ENCODE measurements at places on chromosomes 2 and 18.

- no peak for DNase-seq
Measured at GRCh38 chr2:39120521-39120770, 405 bp downstream of the SOS1 start.

GRCh38 chr2:60659026-60659425, 97.0 kb upstream of the PAPOLG start:
- no peak for DNase-seq

DNA sequence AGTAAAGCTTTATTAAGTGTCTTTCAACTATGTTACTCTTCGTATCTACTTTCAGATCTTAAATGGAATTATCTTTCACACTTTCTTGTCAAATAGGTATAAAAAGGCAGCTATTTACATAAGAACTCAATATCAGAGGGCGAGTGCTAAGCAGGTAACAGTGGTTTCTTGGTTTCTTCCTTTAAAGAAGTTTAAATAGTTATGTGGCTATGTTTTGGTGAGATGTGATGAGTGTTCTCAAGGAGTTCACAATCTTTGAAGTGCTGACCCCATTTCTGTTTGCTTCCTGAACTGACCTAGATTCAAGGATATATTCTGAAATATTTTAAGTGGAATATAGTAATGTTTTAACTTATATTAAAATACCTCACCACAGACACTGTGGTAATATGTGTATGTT, 161.9 kb downstream of the DPP4 start:
- no peak for DNase-seq

GRCh38 chr2:110731064-110731463, 1.3 kb upstream of the ACOXL start:
- no peak for DNase-seq

DNA sequence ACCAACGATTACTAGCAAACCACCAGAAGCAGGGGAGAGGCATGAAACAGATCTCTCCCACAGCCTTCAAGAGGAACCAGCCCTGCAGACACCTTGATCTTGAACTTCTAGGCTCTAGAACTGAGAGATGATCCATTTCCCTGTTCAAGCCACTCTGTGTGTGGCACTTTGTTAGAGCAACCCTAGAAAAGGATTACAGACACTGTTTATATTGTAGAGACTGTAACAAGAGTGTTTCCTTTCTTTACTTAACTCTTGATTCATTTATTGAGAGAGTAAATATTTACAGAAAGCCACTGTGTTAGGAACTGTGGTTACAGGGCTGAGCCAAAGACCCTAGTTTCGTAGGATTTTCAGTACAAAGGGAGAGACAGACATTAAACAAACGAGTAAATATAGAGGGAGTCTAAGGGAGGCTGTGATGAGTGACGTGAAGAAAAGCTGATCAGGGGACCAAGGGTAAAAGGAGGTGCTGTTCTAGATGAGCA, 10.9 kb downstream of the CCDC68 start:
- DNase-seq, result no peak

DNA sequence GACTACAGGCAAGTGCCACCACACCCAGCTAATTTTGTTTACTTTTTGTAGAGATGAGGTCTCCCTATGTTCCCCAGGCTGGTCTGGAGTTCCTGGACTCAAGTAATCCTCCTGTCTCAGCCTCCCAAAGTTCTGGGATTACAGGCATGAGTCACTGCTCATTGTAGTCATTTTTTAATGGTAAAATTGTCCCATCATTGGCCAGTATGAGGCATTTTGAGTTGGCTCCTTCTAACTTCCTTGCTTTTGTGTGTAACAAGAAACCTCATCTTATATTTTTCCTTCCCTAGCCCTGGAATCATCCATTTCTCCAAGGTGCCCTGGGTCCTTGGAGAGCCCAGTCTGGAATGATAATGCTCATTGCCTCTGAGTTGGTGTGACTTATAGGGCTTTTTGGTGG, 148.5 kb downstream of the INHBB start:
- DNase-seq, result no peak

DNA sequence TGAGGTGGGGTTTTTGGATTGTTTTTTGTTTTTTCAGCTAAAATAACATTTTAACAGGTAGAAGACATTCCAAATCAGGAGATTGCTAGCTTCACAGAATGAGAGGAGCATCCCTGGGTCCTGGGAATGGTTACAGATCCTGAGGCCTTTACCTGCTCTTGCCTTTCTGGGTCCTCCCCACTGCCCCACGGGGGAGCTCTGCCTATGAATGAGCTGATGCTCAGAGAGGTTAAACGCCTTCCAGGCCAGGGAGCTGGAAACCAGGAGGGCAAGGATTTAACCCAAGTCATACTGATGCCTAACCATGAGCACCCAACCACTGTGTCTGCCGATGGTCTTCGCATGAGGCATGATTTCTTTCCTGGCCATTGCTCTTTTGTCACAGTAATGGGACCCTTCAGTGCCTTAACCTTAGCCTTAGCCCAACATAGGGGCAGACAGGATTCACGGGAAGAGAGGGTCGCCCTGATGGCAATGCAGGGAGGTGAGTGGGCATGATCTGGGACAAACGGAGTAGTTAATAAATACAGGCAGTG, 16.1 kb downstream of the MOCOS start:
- DNase-seq, result no peak

- DNase-seq, result no peak
Measured at GRCh38 chr18:26867471-26867870, 2.0 kb upstream of the AQP4 start.

DNA sequence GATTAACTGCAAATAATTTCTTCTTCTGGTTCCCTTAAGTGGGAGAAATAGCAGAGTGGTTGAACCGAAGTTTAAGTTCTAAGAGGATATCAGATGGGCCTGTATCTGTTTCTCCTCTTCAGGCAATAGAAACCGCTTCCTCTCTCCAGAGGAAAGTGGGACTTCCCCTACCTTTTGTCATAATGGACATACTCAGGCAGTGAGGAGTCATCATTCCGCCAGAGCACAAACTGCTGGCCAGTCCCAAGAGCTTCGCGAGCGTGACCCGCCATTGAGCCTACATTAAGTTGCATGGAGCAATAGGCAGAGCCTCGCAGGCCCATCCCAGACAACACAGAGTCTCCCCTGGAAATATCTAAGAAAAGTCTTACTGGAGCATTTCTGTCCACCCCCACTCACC, 158.9 kb downstream of the LDLRAD4 start:
- DNase-seq, result peak; percentile 85

GRCh38 chr2:10256515-10257031, 46.1 kb upstream of the HPCAL1 start:
- DNase-seq, result no peak

DNA sequence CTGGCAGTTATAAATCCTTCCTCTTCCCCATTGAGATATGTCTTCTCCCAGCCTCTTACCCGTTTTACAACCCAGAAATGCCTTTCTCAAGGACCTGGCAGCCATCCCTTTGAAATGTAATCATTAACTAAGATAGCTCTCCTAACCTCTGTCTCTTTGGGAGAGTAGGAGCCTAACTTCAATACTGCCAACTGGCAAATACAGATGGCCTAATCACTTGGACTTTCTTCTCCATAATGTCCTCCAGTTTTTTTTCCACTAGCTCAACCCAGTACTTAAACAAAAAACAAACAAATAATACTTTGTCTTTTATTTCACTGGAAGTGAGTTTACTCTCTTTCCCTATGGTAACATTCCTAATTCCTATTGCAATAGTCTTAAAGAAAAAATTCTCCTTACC, 1391.1 kb downstream of the SUCLG1 start:
- DNase-seq, result no peak

- DNase-seq, result no peak
Measured at GRCh38 chr2:68569604-68570003, 73.8 kb upstream of the PROKR1 start.

- DNase-seq, result no peak
Measured at GRCh38 chr2:5986801-5987787, 294.9 kb downstream of the SOX11 start.

DNA sequence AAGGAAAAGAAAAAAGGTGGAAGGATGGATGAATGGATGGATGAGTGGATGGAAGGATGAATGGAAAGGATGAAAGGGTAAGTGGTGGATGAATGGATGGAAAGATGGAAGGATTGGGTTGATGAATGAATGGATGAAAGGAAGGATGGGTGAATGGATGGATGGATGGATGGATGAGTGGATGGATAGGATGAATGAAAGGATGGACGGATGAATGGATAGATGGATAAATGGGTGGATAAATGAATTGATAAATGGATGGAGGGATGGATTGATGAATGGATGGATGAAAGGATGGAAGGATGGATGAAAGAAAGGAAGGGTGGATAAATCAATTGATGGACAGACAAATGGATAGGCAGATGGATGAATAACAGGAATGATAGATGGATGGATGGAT, 48.2 kb upstream of the OTOF start:
- no peak for DNase-seq

DNA sequence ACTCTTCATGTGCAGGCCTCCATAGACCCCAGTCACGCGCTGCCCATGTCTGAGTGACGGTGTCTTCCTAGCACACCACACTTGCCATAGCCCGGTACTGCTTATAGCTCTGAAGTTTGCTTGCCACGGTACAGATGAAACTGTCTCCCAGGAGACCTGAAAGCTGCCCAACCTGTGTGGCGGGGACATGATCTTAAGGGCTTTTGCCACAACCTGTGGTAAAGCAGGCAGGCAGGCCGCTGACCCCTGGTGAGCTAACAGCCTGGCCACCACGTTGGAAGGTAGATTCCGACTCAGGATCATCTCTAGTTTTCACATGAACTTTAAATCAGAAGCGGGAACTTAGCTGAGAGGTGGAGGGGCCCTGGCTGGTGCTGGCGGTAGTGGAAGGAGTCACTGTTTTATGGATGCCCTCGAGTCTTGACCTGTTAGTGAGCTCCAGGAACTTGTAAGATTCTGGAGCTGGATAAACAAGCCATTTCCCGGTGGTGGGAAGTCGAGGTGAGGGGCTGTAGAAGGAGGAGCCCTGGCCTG, 153.3 kb downstream of the ZNF236 start:
- no peak for DNase-seq

DNA sequence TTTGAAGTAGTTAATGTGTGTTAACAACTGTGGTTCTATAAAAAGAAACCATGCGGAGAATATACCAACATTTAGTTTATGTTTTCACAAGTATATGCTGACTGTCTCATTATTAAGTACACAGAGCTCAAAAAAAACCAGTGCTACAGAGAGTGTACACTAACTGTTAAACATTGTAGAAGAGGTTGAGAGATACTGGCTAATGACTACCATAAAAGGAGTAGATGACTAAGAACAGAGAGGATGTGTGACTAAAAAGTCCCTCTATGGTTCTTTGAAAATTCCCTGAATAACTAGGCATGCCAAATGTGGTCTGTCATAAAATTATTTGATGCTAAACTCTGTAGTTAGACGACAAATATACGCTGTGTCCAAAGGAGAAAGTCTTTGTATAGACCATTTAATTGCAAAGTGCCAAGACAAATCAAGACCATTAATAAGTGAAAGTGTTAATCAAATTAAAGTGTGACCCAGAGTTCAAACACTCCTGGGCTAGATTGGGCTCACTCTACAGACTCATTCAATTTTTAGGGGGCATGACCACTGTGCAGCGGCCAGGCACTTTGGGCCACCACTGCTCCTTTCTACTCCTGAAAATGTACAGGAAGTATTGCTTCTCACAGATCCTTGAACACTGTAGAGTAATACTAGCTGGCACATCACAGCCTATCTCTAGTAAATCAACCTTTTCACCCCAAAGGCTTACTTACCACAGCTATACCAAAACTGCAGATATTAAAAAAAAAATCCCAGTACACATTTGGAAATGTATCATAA, 45.1 kb upstream of the SERTAD2 start:
- peak; percentile 58 for DNase-seq

DNA sequence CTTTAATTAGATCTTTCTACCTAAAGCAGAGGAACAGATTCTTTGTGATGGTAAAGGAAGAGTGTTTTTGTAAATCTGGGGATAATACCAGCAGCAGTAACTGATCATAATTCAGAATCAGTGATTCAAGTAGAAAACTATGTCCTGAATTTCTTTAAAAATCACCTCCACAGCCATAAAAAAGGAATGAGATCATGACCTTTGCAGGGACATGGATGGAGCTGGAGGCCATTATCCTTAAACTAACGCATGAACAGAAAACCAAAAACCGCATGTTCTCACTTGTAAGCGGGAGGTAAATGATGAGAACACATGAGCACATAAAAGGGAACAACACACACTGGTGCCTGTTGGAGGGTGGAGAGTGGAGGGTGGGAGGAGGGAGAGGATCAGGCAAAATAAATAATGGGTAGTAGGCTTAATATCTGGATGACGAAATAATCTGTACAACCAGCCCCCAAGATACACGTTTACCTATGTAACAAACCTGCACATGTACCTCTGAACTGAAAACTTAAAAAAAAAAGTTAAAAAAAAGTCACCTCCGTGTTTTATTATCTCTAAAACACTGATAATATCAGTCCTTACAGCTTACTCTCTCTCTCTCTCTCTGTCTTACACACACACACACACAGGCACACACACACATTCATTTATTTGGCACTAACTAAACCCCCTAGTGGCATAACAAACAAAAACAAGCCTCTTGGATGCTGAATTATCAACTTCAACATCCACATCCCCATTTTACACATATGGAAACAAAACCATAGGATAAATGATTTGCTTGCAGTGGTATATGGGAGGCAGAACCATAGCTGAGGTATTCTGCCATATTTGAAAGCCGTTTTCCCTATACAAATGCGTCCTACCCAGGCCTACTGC, 1.4 kb downstream of the TM4SF20 start:
- DNase-seq, result no peak

GRCh38 chr2:66170744-66171330, 264.1 kb upstream of the MEIS1 start:
- DNase-seq, result no peak

DNA sequence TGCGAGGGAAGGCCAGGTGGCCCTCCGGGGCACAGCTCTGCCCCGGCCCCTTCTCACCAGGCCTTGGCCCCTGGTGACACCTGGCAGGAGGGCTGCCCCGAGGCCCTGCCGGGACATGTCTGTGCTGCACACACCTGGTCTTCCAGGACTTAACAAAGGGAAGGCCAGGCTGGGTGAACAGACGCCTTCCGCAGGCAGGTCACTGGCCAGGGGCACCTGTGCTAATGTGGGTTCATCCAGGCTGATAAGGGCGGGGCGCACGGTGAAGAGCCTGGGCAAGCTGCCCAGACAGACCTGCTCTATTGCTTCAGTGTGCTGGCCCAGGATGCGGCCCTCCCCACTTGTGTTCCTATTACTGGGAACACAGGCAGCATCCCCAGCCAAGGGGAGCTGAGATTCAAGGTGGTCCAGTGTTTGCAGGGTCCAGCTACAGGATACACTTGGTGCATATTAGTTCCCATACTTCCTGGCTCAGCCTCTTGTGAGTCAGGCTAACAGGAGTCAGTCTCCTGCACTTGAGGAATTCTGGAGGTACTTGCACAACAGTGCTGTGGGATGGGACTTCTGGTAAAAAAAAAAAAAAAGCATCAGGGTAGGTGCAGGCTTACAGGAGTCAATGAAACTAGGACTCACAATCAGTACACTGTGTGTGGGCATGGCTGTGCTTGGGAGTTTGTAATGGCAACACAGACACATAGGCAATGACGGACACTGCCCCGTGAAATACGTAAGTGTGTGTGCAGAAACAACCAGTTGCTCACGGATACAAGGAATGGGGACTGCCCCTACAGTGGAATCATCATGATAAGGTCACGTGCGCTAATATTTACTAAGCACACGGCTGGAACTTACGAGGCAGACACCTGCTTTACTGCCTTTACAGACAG, 261.4 kb downstream of the TWIST2 start:
- no peak for DNase-seq

- no peak for DNase-seq
Measured at GRCh38 chr2:191474464-191474863, 203.5 kb upstream of the NABP1 start.

GRCh38 chr2:214737188-214737587, 72.3 kb downstream of the BARD1 start:
- DNase-seq, result no peak

Data from suppressor macrophage (primary cell).